ENCODE measurements at places on chromosomes 6 and 20.

GRCh38 chr20:47568019-47568418 is 66.3 kb downstream of the NCOA3 start:
- no peak for DNase-seq

DNA sequence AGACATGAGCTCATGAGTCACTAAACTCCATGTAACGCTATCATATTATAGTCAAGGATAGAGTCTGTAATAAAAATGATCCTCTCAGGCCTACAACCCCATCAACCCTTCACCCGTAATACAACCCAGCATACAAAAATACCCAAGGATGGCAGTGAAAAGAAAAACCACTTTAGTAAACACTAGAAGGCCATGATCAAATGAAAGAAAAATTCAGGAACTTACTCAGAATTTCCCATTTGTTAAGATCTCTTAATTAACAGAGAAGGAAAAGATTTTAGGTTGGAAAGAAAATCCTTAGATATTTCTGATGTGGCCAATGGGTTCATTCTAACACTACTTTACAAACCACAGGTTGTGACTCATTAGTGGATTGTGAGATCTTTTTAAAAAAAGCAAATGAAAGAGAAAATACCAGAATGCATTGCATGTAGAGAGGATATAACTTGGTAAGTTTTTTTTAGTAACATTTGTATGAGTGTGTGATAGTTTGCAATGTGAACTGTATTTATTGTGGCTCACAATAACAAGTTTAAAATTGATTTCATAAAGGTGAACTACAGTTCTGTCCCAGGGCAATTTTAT is 8.0 kb upstream of the UBE2J1 start:
- DNase-seq = no peak

DNA sequence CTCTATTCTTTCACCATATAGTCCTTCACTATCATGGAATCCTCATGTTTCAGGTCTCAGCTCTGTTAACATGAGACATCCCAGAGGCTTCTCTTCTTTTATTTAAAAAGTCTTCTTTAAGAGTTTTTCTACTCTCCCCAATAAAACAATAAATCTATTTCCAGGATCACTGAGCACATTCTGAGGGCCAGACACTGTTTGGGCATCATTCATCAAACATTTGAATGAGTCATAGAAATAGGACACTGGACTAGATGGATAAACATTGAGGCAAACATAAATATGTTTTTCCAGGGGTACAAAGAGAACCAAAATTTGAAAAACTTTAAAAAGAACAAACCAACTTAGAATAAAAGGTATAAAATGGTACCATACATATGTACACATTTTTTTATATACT is 554.4 kb downstream of the KIF16B start:
- no peak for DNase-seq

GRCh38 chr20:54078296-54078984 is 8.0 kb upstream of the BCAS1 start:
- DNase-seq = no peak

DNA sequence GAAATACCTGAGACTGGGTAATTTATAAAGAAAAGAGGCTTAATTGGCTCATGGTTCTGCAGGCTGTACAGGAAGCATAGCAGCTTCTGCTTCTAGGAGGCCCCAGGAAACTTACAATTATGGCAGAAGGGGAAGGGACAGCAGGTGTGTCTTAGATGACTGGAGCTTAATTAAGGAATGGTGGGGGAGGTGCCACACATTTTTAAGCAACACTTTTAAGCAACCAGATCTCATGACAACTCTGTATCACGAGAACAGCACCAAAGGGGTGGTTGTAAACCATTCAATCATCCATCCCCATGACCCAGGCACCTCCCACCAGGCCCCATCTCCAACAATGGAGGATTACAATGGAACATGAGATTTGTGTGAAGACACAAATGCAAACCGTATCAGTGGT is 26.9 kb downstream of the FIG4 start:
- no peak for DNase-seq

GRCh38 chr6:1708820-1709219 is 99.1 kb downstream of the FOXC1 start:
- DNase-seq = no peak

DNA sequence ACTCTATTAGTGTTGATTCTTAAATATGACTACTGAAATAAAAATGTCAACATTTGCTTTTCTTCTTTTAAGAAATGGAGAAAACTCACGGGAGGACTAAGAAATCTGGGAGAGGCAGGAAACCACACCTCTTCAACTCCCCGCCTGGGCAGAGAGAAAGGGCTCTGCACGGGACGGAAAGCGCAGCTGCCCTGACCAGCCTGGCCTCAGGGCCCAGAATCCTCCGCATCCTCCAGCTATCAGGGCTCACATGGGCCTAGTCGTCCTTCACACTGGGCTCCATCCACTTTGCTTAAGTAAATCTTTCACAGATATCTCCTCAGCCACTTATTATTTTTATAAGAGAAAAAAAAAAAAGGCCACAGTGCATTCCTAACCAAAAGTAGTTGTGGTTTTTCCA is 215.1 kb downstream of the TBXT start:
- no peak for DNase-seq

- no peak for DNase-seq
Measured at GRCh38 chr20:6646021-6646636, 121.4 kb upstream of the BMP2 start.

DNA sequence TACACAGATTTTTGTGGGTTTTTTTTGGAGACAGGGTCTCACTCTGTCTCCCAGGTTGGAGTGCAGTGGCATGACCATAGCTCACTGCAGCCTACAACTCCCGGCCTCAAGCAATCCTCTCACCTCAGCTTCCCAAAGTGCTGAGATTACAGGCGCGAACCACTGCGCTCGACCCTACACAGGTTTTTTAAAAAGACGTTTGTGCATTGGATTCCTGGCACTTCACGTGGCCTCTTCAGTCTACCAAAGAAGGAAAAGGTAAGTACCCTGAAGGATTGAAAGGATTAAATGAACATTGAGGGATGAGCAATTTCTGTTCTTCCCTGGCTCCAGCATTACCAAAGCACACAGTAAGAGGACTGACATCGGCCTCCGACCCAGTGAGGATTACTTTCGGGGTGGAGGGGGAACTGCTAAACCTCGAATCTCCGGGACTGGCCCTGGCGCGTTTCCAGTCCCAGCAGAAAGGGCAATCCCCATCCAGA is 556 bp upstream of the YWHAB start:
- DNase-seq = no peak

GRCh38 chr6:129619579-129620233 is 90.3 kb downstream of the ARHGAP18 start:
- DNase-seq = no peak

GRCh38 chr6:134678436-134678889 is 271.4 kb downstream of the ALDH8A1 start:
- DNase-seq = no peak

- no peak for DNase-seq
Measured at GRCh38 chr6:54248319-54248718, 59.9 kb upstream of the TINAG start.
